ENCODE measurements at places on chromosomes 2 and 18.

DNA sequence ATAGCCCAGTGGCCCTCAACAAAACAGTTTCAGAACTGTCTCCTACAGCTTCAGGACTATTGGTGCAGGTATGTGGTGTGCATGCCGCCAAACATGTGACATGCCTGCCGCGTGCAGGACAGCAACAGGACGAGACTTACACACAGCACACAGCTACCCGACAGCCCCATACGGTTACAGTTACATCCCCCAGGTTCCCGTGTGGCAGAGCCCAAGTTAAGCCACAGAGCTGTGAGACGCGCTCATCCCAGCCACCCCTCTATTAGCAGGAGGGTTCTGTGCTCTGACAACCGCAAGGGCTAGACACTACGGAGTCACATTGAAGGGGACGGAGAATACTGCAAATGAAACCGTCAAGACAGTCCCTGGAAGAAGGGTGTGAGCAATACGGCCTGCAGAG is 16.4 kb upstream of the TUBB6 start:
- DNase-seq: no peak

GRCh38 chr2:229869226-229869625 is 52.6 kb downstream of the TRIP12 start:
- DNase-seq: no peak

DNA sequence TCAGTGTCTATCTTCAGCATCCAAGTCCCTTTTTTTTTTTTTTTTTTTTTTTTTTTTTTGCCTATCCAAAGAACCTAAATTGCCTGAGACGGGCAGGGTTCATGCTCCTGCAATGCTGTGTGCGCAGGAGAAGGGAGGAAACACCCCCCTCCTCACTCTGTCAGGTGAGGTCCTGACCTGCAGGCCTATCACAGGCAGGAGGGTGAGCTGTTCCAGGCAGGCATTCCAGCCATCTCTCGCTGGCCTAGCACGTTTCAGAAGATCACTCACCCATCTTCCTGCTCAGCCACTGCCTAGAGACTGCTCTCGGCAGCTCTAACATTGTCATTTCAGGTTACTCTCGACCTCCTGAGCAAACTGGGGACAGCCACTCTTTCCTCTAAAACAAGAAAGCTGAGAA is 48.4 kb upstream of the LAPTM4A start:
- DNase-seq: no peak

- DNase-seq: no peak
Observed at GRCh38 chr2:216688731-216689340, 6.5 kb downstream of the IGFBP5 start.

- no peak for DNase-seq
Observed at GRCh38 chr18:71798986-71799673, 745.0 kb downstream of the CBLN2 start.

GRCh38 chr2:46689993-46690392 is 210.6 kb downstream of the TMEM247 start:
- no peak for DNase-seq

DNA sequence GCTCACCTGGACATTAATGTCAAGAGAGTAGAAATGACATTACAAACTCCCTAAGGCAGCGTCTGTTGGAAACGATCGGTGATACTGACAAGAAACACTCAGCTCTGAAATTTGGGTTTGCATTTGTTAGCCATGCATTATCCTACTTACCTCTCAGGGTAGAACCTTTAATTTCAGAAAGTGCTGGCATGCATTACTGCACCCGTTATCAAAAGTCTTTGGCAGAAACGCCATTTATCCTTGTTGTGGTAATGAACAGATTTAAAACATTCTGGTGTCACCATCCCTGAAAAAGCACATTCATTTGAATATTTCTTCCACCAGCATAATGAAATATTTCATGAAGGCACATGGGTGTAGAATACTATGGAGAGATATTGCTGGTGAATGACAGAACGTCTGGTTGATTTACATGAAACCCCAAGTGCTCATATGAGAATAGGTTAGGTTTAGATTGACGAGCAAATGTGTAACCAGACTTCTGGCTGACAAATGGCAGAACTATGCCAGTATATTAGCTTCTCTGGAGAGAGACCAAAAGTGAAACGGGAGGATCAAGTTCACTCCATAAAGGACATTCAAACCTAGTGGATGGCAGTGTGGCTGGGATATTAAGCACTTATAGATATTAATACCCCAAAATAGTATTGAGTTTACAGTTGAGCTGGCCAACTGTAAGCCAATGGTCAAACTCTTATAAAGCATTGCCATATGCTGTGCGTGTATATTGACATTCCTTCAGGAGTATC is 53.5 kb upstream of the ITGB6 start:
- no peak for DNase-seq

- no peak for DNase-seq
Observed at GRCh38 chr2:23379220-23379695, 5.7 kb upstream of the KLHL29 start.

GRCh38 chr2:70312560-70312959 is 10.7 kb upstream of the FAM136A start:
- no peak for DNase-seq

DNA sequence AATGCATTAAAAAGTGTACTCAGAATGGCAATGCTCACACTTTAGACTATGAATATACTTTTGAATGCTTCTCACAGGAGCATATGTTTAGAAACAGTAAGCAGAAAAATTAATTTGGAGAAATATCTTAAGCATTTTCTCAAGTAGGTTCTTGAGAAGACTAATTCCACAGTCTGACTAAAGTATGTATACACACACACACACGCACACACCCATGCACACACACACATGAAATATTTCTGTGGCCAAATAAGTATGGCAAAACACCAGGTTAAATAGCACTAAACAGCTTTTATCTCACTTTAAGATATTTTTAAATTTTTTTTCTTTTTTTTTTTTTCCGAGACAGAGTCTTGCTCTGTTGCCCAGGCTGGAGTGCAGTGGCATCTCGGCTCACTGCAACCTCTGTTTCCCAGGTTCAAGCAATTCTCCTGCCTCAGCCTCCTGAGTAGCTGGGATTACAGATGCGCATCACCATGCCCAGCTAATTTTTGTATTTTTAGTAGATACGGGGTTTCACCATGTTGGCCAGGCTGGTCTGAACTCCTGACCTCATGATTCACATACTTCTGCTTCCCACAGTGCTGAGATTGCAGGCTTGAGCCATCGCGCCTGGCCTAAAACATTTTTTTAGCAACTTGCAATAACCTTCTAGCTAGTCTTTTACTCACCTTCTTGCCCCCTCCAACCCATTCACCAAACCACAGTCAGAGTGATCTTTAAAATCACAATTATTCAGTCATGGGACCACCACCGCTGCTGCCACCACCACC is 67.5 kb upstream of the SCG2 start:
- DNase-seq: no peak

Data from CD4-positive, alpha-beta T cell treated with Interferon gamma for 1 hour (primary cell).